ENCODE measurements at places on chromosomes 4 and X.

DNA sequence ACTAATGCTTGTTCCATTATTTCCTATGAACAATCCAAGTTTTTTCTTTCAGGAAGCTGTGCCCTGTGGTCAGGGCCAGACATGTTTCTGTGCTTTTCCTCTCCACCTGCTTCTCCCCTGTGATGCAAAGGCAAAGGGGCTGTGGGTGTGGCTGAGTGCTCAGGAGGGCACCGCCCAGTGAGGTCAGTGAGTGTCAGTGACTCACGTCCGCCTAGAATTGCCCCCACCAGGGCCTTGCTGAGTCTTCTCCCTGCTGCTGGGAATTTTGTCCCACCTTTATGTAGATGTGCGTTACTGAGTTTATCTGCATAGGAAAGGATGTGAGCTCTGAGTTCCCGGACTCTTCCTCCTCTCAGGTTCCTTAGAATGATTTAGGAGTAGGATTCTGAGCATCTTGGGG lies 283.2 kb downstream of the DCHS2 start:
- no peak for DNase-seq

- no peak for DNase-seq
These were observed 23.9 kb upstream of the HSD17B10 start for GRCh38 chrX:53458082-53458481.

DNA sequence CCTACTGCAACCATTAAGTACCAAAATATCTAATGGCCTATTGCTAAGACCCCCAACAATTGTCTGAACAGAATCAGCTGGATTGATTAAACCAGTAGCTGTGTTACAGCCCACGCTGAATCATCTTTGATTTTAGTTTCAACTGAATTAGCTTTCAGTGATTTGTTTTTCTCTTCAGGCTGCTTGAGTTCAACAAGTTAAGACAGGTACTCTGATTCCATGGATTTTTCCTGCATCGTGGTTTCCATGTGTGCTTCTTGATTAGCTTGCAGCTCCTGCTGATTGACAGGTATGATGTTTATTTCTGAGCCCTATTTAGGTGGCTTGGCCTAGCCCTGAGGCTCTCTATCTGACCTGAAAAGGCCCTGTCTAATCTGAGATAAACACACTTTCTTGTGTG lies 91.3 kb downstream of the GUCY2F start:
- no peak for DNase-seq

DNA sequence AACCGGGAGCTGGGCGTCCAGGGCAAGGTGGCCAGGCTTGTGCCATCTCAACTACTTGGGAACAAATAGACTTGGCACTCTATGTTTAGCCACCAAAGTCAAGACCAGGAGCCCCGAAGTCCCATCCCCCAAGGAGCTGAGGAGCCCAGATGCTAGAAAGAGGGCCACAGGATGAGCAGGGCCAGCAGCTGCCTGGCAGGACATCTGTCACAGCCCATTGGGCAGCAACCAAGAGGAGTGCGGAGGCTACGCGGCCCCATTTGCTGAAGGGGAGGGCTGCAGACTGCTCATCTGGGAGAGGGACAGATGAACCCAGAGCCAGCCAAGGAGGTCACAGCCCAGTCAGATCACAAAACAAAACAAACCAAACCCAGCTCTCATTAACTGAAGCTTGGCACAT lies 22.9 kb upstream of the SOWAHD start:
- DNase-seq = no peak

Measured in tibial artery (tissue), 4 donors.